ENCODE measurements at places on chromosomes 12 and 14.

- DNase-seq, result no peak
Measured at GRCh38 chr14:20409226-20409625, 4.1 kb downstream of the TEP1 start.

GRCh38 chr12:80400571-80400991, 43.5 kb upstream of the PTPRQ start:
- DNase-seq, result no peak

DNA sequence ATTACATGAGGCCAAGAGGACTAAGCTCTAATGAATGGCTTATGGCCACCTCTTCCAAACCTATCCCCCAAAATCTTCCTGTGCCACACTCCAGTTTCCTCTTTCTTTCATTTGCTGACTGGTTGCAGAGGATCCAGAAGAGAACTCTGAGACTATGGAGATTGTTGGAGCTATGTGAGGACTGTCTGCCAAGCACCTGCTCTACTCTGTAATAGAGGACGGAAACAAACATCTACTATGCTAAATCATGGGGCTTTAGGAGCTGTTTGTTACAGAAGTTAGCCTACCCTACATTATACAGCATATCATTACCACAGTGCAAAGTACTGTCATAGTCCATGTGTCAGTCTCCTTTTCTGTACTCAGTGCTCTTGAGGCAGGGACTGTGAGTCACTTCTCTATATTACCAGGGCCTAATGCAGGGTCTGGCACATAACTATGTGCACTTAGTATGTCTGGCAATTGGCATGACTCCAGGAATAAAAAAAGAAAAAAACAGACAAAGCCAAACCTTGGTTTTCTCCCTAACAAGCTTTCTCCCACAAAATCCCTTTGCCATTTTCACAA, 95.1 kb downstream of the RPAP3 start:
- DNase-seq, result no peak

DNA sequence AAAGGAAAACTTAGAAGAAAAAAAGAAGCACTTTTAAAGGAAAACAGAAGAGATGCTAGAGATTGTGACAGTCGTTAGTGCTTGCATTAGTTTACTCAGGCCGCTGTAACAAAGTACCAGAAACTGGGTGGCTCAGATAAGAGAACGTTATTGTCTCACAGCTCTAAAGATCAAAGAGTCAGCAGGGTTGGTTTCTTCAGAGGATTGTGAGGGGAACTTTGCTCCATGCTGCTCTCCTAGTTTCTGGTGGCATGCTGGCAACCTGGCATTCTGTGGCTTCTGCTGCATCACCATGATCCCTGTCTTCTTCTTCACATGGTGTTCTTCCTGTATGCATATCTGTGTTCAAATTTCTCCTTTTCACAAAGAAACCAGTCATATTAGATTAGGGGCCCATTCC, 119.4 kb upstream of the PLEKHA5 start:
- DNase-seq, result no peak

GRCh38 chr12:87836190-87836589, 193.0 kb downstream of the C12orf50 start:
- no peak for DNase-seq

DNA sequence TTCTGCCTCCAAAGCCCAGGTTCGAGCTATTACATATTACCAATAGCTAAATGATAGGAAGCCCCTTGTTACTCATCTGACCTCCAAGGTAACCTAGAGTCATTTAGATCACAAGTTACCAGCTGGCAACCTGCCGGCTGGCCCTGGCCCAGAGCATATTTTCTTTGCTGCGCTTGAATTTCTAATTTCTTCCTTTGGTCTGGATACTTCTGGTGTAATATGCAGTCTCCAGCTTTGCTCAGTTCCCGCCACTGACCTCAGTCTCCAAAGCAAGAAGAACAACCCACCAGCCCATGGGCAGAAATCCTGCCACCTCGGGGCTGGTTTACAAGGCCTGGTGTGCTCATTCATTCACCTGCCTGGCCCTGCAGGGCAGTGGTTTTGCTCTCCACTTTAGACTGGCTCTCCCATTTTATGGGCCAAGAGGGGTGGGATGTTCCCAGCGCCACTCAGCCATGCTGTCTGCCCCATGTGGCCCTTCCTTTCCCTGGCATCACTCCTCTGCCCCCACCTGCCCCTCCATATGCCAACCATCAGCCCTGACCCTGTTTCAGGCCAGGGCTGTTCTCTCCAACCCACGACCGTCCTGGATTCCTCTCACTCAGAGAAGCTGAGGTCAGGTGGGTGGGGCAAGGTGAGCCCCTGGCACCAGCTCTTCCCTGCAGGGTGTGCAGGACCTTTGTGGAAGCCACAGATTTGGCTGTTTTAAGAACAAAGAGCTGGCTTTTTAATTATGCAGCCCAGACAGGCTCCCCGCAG, 76.0 kb downstream of the PRIMA1 start:
- no peak for DNase-seq

GRCh38 chr12:11412731-11413130, 17.4 kb upstream of the PRB2 start:
- DNase-seq, result no peak

- no peak for DNase-seq
Measured at GRCh38 chr12:94182986-94183707, 34.8 kb downstream of the PLXNC1 start.

DNA sequence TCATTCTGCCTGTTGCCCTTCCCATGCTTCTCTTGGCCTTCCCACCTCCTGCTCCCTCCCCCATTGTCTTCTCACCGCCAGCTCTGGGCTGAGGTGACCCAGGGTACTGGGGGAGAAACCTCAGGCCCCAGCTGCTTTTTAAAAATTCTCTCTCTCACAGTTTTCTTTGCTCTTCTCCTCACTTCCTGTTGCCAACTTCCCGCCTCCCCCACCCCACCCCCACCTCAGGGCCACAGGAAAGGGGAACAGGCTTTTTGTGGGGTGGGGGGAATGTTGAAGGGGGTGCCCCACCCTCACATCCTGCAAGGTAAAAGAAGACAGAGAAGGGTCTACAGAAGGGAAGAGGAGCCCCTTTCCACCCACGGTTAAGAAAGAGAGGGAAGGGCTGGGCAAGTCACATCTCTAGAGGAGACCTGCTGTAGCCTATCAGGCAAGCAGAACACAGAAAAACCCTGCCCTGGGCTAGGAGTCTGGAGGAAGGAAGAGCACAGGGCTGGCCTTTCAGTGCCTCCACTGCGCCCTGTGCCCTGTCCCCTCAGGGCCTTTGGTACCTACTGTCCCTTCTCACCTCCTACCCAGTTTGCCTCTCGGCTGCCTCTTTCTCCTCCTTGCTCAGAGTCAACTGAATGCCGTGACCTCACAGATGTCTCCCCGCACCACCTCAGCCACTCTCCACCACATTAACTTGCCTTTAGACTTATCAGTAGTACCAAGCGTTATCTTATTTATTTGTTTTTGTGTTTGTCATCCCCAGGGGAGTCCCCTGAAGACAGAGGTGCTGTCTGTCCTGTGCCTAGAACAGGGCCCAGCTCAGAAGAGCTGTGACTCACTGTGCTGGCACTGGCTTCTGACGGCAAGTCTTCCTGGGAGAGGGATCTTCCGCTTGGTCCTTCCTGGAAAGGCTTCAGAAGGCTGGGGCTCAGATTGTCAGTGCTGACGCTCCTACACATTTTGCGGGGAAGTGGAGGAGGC, 1.7 kb downstream of the ARHGAP9 start:
- DNase-seq, result no peak

GRCh38 chr12:113403435-113404415, at the start of gene SDS:
TSS of gene SDS (minus strand) at chr12:113403887. CDS start at chr12:113399708, 4,179 bp downstream.
- peak; percentile 62 for DNase-seq

GRCh38 chr14:90409209-90409730, 12.4 kb downstream of the CALM1 start:
- DNase-seq, result no peak

Measured in pancreas (tissue), 10 donors.